ENCODE measurements at places on chromosomes 7 and 10. TPM values are rescaled to one million over a fixed set of nuclear protein-coding genes. Genes with fewer than 3 reads are reported as not detected.

Gene CYP3A5
- not detected for total RNA-seq

Gene NUTM2B
- total RNA-seq = 1.1 TPM

Gene GALNT11
- total RNA-seq = 20.3 TPM

Gene DYNC1I1
- total RNA-seq = not detected

Gene CUL2
- total RNA-seq = 59.4 TPM

Gene TEX36
- total RNA-seq = not detected

Gene FAM25A
- total RNA-seq = not detected

Gene DNA2
- 40.0 TPM for total RNA-seq

Gene NAT16
- not detected for total RNA-seq

Data from CD8-positive, alpha-beta memory T cell (primary cell).